ENCODE measurements at places on chromosomes 1 and 21. TPM values are rescaled to one million over a fixed set of nuclear protein-coding genes. Genes with fewer than 3 reads are reported as not detected.

Gene IFI44L
- 2.9 TPM for total RNA-seq

- DNase-seq: no peak
These were observed 22.4 kb upstream of the MED18 start for GRCh38 chr1:28306301-28306949.

GRCh38 chr1:219463636-219464035 is 149.3 kb downstream of the ZC3H11B start:
- peak; percentile 72 for DNase-seq

Gene CRYAA
- not detected for total RNA-seq

- no peak for DNase-seq
These were observed 164.3 kb upstream of the GREM2 start for GRCh38 chr1:240776237-240776636.

Gene CCDC190
- not detected for total RNA-seq

GRCh38 chr1:1341549-1342021 is 7.6 kb downstream of the DVL1 start:
- DNase-seq: no peak
